NCI-H2171 (cell line): ENCODE measurements at places on chromosomes 3 and 15.
A peak's percentile ranks its signal among the peaks of the same experiment; 100 is the strongest.

DNA sequence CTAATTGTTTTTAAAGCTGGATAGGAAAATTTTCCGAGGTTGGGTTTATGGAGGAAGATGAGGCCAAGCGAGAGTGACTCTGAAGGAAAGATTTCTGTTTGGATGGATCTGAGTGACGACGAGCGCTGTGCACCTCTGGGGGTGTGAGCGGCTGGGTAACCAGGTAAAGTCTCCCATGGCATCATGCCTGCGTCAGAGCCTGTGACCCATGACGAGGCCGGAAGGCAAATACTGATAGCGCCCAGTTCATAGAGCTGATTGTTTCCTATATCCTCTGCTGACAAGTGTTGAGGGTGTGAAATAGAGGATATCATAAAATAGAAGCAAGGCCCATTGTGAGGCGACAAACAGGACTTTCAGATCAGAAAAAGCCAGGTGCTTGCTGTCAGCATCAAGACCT is 33.7 kb upstream of the MAGEF1 start:
- DNase-seq: no peak

DNA sequence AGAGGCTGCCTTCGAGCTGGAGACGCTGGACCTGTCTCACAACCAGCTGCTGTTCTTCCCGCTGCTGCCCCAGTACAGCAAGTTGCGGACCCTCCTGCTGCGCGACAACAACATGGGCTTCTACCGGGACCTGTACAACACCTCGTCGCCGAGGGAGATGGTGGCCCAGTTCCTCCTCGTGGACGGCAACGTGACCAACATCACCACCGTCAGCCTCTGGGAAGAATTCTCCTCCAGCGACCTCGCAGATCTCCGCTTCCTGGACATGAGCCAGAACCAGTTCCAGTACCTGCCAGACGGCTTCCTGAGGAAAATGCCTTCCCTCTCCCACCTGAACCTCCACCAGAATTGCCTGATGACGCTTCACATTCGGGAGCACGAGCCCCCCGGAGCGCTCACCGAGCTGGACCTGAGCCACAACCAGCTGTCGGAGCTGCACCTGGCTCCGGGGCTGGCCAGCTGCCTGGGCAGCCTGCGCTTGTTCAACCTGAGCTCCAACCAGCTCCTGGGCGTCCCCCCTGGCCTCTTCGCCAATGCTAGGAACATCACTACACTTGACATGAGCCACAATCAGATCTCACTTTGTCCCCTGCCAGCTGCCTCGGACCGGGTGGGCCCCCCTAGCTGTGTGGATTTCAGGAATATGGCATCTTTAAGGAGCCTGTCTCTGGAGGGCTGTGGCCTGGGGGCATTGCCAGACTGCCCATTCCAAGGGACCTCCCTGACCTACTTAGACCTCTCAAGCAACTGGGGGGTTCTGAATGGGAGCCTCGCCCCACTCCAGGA is 21.1 kb downstream of the NRROS start:
- DNase-seq: peak; percentile 1

DNA sequence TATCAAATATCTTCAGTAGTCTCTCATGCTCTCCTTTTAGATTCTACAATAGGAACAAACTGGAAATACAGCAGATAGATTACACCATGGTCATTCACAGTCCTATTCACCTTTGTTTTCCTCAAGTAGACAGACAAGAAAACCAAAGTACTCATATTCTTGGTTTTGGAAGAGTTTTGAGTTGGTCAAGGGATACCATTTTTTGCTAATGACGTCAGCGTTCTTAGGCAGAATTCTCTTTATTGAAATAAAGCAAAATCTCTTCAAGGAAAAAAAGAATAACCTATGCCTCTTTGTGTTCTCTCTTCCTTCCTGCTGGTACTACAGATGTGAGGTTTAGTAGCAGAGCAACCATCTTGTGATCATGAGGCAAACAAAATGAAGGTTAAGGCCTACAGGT is 268.3 kb upstream of the PDZRN3 start:
- DNase-seq: no peak

DNA sequence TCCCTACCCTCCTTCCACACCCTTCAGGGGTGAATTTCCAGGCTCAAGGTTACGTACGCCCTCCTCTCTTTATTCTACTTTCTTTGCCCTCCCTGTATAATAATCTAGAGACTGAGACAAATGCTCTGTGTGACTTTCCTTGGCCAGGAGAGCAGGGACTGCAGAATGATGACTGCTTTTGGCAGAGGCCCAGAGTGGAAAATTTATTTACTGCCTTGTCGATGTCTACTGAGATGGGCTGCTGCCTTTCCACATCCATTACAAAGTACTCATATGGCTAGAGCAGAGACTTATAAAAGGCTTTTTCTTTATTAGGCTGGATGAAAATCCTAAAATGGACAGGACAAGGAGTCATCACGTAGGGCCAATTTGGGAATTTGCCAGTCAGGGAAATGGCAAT is 576.2 kb downstream of the TUSC7 start:
- DNase-seq: no peak

- no peak for DNase-seq
Observed at GRCh38 chr3:138042043-138042442, 32.1 kb downstream of the CLDN18 start.

GRCh38 chr3:19070325-19070724 is 78.0 kb upstream of the KCNH8 start:
- no peak for DNase-seq

GRCh38 chr3:161100994-161101393 is 4.2 kb downstream of the B3GALNT1 start:
- DNase-seq: no peak

GRCh38 chr3:123692671-123693070 is 107.8 kb upstream of the HACD2 start:
- no peak for DNase-seq

GRCh38 chr3:56107157-56107556 is 361.1 kb downstream of the ERC2 start:
- no peak for DNase-seq

- no peak for DNase-seq
Observed at GRCh38 chr3:22231061-22231460, 480.1 kb upstream of the ZNF385D start.

DNA sequence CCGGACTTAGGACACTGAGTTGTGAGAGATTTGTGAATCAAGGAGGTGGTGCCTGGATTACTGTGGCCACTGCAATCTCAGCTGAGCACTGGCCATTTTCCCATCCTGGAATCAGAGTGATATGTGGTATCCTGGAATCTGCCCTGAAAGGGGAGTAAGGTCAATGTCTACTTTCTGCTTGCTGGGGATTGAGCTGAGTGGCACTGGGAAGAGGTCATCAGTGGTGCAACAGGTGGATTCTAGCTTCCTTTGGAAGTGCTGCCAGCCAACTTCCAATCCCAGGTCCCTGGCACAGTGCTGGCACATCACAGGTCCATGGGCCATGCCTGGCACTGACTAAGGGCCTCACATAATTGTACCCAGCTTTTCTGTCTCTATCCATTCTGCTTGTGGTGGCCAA is 20.6 kb upstream of the TSEN2 start:
- no peak for DNase-seq

DNA sequence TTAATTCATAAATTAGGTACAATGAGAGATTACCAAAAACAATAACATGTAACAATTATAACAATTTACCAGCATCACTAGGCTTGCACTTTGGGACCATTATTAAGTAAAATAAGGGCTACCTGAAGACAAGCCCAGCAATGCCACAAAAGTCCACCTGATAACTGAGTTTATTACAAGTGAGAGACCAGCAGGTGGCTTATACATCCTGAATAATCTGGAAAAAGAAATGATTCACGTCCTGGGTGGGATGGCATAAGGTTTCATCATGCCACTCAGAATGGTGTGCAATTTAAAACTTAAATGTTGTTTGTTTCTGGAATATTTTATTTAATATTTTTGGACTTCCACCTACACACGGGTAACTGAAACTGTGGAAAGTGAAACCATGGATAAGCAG is 1287.1 kb upstream of the GBE1 start:
- no peak for DNase-seq

GRCh38 chr3:56260262-56260661 is 208.0 kb downstream of the ERC2 start:
- DNase-seq: no peak

DNA sequence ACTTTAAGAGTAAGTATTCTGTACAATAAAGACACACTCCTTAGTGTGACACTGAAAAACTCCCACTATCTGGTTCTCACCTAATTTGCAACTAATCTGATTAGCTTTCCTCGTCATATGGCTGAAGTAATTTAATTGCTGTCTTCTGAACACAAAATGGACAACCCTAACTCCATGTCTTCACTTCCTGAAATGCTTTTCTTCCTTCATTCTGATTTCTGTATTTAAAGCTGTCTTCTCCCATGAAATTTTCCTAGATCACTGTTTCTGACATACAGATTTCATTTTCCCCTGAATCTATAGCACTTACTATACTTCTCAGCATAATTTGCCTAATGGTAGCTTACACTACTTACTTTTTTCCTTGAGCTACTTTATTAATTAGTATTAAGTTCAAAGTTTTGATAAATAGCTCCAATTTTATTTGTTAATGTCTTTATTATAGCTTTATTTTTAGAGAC is 6.3 kb downstream of the CCPG1 start:
- DNase-seq: no peak

DNA sequence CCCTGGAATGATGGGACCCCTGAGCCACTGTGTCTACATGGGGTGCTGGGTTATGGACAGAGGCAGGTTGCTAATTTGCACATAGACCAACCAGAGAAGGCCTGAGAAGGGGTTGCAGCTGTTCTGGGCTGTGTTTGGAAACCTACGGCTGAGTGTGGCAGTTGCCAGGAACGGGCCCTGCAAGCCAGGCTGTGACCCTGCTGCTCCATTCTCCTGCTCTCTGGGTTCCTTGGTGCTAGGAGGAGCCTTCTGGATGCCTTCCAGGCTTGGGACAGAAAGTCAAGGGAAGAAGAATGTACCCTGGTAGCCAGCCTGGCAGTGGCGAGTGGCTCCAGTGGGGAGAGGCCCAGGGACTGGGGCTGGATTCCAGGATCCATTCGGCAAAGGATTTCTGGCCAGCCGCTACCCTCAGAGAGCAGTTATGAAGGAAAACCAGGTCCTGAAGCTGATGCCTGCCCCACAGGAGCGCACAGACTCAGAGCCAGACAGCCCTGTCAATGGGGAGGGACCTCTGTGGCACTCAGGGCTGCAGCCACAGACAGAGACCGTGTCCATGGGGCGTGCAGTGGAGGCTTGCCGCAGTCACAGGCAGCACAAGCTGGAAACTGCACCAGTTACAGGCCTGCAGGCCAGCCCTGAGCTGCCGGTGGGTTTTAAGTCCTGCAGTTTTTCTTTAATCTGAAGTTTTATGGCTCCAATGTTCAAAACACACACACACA is 55.1 kb upstream of the ACAD9 start:
- no peak for DNase-seq

DNA sequence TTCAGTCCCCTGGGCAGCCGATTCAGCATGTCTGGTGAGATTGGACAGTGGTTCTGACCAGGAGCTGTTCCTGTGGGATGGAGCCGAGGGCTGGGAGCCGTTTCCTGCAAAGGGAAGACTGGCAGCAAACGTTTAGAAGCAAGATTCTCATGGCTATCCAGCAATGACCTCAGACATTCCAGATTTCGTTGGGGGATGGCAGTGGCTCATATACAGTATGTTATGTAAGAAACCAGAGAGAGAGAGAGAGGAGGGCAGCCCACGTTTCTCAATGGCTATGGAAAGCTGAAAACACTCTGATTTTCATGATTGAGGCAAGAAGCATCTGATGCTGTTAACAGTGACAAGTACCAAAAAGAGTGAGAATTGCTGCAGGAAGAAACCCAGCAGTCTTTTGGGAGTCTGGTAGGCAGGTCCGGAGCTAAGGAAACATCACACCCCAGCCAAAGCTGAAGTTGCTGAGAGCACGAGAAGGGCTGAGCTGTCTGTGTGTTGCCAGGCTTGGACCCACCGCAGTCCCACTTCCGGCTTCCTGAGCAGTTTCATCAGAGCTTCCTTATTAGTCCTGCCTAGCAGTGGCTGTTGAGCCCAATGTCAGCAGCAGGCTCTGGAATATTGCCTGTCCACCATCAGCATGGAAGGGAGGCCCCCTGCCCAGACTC is 25.6 kb upstream of the VPS8 start:
- no peak for DNase-seq

GRCh38 chr3:71258526-71258925 is 325.0 kb downstream of the FOXP1 start:
- DNase-seq: no peak

DNA sequence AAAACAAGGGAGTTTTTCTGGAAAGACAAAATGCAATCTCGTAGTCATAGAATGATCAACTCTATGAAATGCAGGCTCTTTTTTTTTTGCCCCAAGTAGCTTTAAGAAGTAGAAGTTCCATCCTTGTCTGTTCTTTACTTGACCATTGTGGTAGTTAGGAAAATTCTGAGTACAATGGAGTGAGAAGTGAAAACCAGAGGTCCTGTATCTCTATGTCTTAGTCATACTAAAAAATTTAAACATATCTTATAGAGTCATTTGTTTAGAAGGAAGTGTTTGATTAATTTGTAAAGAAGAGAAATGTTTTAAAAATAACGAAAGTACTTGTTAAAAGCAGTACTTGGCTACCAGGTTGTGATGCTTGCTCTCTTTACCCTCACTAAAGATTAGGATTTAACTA is 52.4 kb downstream of the PRKCI start:
- no peak for DNase-seq
